ENCODE measurements at places on chromosomes 6 and 20. TPM values are rescaled to one million over a fixed set of nuclear protein-coding genes. Genes with fewer than 3 reads are reported as not detected.

- no peak for DNase-seq
Observed at GRCh38 chr20:25675161-25675560, 21.5 kb downstream of the ZNF337 start.

DNA sequence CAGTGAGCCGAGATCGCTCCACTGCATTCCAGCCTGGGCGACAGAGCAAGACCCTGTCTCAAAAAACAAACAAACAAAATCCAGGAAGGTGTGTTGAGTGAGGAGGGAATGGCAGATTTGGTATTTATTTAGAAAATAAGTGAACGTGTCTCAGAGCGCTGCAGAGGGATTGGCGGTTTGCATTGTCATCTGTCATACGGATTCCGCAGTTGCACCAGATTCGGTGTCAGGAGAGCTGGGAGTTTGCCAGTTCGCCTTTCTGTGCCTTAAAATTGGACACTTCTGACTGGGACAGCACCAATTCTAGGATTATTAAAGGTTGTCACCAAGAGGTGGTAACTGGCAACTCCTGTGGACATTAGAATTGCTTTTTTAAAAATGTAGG lies 912 bp downstream of the SNRNP48 start:
- DNase-seq, result no peak

- no peak for DNase-seq
Observed at GRCh38 chr6:11315743-11316437, 83.4 kb upstream of the NEDD9 start.

- DNase-seq, result no peak
Observed at GRCh38 chr6:7542874-7543624, 1.6 kb downstream of the DSP start.

GRCh38 chr6:30102414-30102969 lies 10.4 kb downstream of the TRIM31 start:
- DNase-seq, result no peak

- no peak for DNase-seq
Observed at GRCh38 chr6:41599015-41599851, 39.0 kb upstream of the MDFI start.

GRCh38 chr20:14295770-14296309 lies 41.6 kb downstream of the FLRT3 start:
- DNase-seq, result no peak

GRCh38 chr20:63196768-63197470 lies 19.0 kb downstream of the YTHDF1 start:
- no peak for DNase-seq

- no peak for DNase-seq
Observed at GRCh38 chr6:91299544-91300491, 712.9 kb upstream of the MAP3K7 start.

GRCh38 chr6:4316867-4317400 lies 181.6 kb upstream of the ECI2 start:
- DNase-seq, result no peak

DNA sequence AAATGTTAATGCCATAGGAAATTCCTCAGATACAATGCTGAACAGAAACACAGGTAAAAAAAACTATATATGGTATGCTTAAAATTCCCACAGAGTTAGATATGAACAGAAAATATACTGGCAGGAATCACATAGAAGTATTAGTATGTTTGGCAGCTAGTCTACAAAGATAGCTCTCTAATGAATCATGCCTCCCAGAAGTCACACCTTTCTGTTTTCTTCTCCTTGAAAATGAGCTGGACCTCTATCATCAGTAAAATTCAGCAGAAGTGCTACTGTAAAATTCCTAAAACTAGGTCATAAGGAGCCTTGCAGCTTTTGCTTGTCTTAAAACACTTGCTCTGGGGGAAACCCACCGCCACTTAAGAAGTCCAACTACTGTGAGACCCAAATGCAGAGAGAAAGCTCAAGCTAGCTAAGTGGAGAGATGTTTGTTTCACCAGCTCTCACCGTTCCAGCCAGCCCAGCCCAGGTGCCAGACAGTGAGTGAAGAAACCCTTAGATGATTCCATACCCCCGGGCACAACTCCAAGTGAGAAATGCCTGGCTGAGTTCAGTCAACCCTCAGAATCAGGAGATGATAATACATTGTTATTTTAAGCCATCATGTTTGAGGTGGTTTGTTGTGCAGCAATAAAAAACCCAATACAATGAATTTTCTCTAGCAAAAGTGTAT lies 43.0 kb downstream of the TSPYL4 start:
- no peak for DNase-seq

DNA sequence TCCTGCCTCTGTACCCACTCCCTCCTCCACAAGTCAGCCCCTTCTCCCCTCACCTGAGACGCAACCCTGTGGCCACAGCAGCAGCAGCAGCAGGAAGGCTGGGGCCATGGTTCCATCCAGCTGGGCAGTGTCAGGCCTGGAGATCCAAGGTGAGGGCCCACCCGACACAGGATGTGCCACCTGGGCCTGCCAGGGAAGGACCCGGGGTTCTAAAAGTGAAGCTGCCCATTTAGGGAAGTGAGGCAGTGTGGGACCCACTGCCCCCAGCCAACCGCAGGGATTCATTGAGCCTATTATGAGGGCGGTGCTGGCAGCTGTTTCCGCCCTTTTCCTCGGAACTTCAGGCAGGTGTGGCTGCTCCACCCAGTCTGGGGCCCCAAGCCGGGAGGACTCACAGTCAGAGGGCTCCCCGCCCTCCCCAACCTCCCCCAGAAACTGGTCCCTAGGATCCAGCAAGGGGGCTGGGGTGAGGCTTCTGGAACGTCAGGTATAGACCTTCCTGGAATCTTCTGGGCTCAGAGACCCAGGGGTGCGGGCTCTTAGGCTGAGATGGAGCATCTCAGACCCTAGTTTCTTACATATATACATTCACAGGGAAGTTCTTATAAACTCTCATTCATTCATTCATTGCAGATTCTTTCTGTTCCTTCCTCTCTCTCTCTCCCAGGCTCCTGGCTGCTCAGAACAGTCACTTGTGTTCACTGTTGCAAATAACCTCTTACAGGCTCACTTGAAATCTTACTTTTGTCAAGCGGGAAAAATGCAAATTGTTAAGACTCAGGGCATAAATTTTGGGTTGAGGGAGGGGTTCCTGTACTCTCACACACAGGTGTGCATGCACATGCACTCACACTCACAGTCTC lies at the start of gene TREML2:
TREML2 (minus strand) TSS at position 249 of the 863 bp plus-strand sequence; CDS start at position 108, 141 bp downstream.
- DNase-seq, result peak; percentile 26

DNA sequence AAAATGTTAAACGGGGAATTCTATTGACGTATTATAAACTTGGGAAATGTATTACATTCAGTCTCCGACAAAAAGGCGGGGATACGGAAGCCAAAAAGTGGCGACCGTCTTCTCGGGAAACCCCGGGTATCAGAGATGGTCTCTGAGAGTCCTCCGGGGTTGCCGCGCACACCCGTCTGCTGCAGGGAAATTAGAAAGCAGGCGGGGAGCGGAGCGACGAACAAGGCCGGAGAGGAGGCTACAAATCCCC lies 1.5 kb downstream of the SALL4 start:
- no peak for DNase-seq

- no peak for DNase-seq
Observed at GRCh38 chr6:168319279-168320111, at the start of gene DACT2. Gene DACT2, minus strand, starts transcription at chr6:168319777. Its CDS starts 144 bp downstream, at chr6:168319633.

DNA sequence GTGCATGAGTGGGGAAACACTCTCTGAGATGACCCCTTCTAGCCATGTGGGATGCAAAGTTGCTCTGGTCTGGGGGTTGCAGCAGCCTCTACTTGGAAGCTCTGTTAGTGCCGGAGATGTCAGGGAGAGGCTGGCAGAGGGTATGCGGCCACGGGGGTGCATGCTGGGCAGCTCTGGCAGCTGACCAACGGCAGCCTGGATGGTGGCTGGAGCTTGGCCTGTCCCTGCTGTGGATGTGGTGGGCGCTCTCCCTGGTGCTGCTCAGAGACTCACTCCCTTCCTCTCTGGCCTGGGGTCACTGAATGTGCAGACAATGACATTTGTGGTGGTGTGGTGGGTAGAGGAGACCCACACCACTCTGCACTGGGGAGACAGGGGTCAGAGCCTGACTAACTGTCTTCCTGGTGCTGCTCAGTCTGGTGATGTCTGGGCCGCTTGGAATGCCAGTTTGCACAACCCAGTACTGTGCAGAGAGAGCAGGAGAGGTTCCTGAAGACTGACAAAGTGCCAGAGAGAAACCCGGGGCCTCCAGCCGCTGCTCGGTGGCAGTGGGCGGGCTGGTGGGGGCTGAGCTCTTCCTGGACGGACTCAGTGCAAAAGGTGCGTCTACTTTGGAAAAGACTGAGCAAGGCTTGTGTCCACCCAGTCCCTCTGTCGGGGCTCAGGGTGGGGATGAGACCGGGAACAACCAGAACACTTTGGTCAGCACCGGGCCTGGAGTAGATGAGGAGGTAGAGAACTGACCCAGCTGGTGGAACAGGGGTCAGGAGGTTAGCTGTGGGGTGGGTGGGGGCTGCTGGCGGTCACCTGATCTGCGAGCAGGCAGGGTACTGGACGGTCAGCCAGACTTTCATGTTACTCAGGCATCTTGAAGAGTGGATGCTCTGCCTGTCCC lies 2.7 kb downstream of the MYT1 start:
- DNase-seq, result no peak

- no peak for DNase-seq
Observed at GRCh38 chr6:104527311-104527710, 332.4 kb downstream of the HACE1 start.

GRCh38 chr20:62553136-62553837 lies 77.5 kb upstream of the GATA5 start:
- DNase-seq, result no peak

DNA sequence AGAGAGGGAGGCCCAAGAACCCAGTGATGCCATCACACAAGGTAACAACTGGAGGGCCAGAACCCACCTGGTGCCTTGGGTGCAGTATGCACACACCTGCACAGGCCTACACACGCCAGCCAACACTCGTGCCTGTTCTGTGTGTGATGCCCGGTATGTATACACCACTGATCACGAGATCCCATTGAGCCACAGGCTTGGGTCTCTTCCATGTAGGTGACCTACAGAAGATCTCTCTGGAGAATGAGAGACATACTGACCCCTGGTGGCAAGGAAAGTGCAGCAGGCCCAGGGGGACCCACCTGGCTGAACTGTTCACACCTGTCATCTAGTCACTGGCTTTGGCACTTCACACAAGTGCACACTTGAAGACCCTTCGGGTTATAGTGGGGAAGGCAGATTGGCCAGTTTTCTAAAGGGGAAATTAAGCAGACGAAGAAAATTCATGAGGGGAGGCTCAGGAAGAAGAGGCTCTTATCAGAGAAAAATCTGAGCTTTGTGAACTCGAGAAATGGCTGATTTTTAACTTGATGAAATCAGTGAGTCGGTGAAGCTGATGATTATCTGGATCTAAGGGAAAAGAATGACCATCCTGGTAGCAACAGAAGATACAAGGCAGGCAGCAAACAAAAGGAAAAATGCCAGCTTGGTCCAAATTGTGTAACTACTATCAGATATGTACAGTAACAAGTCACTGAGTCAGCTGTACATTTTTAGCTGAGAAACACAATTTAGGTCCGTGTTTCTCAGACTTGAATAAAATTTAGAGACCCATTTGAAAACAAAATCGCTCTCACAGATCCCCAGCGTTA lies 69.1 kb upstream of the PBOV1 start:
- no peak for DNase-seq

DNA sequence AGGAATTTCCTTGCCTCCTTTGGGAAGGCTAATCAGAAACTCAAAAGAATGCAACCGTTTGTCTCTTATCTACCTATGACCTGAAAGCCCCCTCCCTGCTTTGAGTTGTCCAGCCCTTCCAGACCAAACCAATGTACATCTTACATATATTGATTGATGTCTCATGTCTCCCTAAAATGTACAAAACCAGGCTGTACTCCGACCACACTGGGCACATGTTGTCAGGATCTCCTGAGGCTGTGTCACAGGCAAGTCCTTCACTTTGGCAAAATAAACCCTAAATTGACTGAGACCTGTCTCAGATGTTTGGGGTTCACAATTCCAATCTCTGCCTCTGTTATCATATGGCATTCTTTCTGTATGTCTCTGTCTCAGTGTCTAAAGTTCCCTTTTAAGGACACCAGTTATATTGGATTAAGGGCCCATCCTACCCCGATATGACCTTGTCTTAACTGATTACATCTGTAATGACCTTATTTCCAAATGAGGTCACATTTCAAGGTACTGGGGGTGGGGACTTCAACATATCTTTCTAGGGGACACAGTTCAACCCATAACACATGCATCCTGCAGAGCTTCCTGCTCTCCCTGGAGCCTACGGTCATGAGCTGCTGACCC lies 513.5 kb upstream of the JARID2 start:
- DNase-seq, result no peak

GRCh38 chr6:166056637-166057036 lies 111.0 kb downstream of the TBXT start:
- DNase-seq, result no peak

DNA sequence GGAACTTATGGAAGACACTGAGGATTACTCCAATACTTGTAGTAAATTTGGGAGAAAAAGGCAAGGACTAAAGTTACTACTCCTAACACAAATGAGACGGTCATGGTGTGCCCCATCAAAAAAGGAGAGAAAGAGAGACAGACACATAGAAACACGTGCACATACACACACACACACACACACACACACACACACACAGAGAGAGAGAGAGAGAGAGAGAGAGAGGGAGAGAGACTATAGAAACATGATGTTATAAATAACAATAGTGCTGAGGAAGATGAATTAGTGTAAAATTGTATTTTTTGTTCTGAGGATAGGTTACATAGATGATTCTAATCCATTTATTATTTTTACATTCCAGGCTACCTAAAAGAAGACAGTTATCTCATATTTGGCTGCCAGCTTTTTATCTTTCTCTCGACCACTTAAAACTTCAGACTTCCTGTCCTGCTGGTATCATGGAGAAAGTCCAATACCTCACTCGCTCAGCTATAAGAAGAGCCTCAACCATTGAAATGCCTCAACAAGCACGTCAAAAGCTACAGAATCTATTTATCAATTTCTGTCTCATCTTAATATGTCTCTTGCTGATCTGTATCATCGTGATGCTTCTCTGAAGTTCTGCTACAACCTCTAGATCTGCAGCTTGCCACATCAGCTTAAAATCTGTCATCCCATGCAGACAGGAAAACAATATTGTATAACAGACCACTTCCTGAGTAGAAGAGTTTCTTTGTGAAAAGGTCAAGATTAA lies 10.5 kb downstream of the PLN start:
- DNase-seq, result no peak

DNA sequence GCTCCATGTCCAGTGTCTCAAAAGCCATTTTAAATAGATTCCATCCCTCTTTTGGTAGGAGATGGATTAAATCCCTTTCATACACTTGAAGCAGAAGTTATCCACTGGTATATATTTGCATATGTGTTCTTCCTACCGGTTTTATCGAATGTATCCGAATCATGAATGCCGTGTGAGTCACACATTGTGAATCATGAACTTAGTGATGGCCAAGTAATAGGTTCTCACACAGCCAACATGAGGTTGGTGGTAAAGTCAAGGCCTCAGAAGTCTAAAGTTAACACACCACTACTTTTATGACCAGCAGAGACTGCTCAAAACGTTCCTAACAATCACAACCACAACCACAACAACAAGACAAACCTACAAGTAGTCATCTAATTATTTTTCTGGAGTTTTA lies 345.5 kb downstream of the THBS2 start:
- DNase-seq, result no peak

- DNase-seq, result no peak
Observed at GRCh38 chr6:146224449-146224848, 195.6 kb downstream of the GRM1 start.

GRCh38 chr6:110552901-110553641 lies 76.7 kb upstream of the SLC22A16 start:
- DNase-seq, result no peak

The TREM2 gene
- not detected for total RNA-seq

The HLA-DQB2 gene
- total RNA-seq, result 0.30 TPM

The CAGE1 gene
- total RNA-seq, result 0.16 TPM

The TMEM14C gene
- total RNA-seq, result 61.3 TPM

The MEI4 gene
- not detected for total RNA-seq

The PRPF6 gene
- total RNA-seq, result 68.9 TPM

Measured in activated T-helper 2 cell treated with anti-CD3 and anti-CD28 coated beads, Interferon-gamma antibody, Interleukin-2, Interleukin-4, amounts not matched to agents 10 μg/mL and 5 μg/mL and 100 μg/mL, durations not matched to agents 14 hours and 24 hours and 36 hours (primary cell).